ENCODE measurements at places on chromosomes 11 and 22.

GRCh38 chr22:40029189-40029890, 34.6 kb downstream of the FAM83F start:
- no peak for DNase-seq

DNA sequence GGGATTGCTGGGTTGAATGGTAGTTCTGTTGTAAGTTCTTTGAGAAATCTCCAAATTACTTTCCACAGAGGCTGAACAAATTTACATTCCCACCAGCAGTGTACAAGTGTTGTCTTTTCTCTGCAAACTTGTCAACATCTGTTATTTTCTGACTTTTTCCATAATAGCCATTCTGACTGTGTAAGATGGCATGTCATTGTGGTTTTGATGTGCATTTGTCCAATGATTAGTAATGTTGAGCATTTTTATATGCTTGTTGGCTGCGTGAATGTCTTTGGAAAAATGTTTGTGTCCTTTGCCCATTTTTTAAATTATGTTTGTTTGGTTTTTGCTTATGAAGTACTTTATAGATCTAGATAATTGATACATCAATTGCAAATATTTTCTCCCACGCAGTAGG, 1025.0 kb downstream of the JRKL start:
- DNase-seq = no peak

- no peak for DNase-seq
Observed at GRCh38 chr11:27896096-27896495, 195.8 kb upstream of the BDNF start.

DNA sequence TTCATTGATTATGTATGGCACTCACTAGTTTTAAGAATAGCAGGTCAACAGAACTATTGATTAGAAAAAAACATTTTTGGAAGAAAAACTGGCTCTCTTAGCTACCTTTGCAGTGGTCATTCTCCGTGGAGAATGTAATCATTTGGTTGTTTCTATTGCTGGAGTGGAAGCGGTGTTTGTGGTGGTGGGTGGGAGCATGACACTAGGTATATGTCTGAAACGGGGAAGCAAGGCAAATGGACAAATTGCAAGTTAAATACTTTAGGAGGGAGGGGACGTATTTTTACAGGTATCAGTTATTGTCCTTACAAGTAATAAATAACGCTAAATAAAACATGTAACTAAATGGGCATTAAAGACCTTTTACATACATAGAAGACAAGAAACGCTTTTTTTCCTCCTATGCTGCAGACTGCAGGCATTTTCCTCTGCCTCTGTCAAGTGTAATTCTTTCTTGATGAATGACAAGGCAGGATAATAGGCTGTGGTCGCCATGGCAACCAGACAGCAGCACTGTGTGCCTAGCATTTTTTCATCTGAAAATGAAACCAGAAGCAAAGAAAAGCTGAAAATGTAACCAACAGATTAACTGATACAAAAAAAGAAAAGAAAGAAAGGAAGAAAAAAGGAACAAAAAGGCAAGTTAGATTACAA, 46.2 kb downstream of the BLID start:
- DNase-seq = no peak

GRCh38 chr11:40161854-40162410, 1297.5 kb downstream of the LRRC4C start:
- DNase-seq = no peak

DNA sequence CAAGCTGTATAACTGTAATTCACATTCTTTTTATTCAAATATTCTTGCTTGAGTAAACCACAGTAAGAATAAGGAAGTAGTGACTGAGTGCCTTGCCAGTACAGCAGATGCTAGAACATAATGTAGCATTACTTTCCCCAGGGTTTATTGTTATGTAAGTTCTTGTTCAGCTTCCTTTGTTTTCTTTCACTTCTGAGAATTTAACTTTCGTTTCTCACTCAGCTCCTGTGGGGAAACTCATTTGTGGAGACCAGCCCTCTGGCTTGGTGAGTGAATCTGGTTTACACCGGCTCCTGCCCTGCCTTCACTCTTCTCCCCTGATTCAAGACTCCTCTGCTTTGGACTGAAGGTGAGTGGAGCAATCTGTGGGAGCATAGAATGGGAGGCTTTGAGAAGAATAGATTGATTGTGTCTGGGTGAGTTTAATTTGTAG, at the start of gene TRIM22:
Gene TRIM22 (plus strand): TSS at position 240 of the 433 bp plus-strand sequence. CDS start 6,443 bp downstream, outside the sequence.
- DNase-seq = no peak

- no peak for DNase-seq
Observed at GRCh38 chr11:128848815-128849455, 18.2 kb downstream of the KCNJ1 start.

DNA sequence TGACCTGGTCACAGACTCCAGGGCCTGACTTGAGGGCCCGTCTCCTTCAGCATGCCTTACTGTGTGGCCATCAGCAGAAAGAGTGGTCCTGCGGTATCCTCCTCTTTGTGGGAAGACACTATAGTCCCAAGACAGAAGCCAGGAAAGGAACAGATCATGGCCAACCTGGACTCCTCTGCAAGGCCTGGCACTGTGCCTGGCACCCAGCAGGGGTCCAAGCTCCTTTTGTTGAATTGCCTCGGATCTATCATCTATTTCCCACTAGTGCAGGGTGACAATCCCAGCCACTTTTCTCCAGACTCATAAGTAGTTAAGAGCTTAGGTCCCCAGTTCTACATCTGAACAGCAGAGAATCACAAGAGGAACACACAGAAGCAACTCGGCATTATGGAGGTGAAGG, 27.0 kb downstream of the DSCAML1 start:
- DNase-seq = no peak

DNA sequence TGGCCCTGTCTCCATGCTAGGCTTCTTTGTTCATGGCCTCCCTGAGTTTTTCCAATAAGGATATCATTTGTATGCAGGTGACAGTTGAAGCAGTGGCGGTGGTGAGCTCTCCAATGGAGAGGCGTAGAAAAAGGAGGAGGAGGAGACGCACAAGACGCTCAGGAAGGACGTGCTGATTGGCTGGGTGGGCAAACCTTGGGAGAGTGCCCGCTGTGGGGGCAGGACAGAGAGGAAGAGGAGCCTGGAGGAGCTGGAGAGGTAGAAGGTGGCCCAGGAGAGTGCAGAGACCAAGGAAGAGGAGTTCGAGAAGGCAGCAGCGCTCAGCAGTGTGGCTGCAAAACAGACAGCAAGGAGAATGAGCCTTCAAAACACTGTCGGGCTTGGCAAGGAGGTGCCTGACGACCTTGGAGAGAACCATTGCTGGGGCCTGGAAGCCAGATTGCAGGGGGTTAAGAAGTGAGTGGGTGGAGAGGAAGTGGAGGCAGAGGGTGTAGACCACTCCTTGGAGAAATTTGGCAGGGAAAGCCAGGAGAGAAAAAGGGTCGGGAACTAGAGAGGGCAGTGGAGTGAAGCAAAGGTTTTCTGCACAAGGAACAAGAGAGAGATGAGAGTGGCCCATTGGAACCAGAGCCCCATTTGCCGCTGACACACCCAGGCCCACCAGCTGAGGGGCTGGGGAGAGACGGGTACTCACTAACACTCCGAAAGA, 7.5 kb downstream of the CLCF1 start:
- no peak for DNase-seq

GRCh38 chr11:23097891-23098290, 237.6 kb upstream of the CCDC179 start:
- DNase-seq = no peak

- DNase-seq = no peak
Observed at GRCh38 chr11:125416981-125417935, 78.8 kb downstream of the FEZ1 start.

DNA sequence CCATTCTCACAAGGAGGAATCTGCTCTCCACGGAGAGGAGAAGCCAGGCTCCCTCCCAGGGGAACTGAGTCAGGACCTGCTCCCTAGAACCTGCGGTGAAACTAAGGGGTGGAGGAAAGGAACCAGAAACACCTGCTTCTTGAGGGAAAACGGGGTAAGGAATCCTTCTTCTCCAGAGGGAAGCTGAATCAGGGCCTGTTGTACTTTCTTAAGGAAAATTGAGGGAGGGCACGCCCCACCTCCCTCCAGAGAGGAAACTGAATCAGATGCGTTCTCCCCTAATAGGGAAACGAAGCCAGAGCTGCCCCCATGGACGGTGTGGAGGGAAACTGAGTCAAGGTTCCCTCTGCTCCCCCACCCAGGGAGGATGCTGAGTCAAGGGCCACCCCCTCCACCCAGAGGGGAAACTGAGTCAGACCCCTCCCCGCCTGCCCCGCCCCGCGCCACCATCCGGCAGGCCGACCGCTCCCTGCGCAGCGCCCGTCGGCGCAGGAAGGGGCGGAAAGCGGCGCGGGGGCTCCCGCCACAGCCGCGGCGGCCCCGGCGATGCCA, 393 bp downstream of the RELA start:
- DNase-seq = no peak

- DNase-seq = no peak
Observed at GRCh38 chr22:50563413-50564160, 868 bp upstream of the SYCE3 start.

DNA sequence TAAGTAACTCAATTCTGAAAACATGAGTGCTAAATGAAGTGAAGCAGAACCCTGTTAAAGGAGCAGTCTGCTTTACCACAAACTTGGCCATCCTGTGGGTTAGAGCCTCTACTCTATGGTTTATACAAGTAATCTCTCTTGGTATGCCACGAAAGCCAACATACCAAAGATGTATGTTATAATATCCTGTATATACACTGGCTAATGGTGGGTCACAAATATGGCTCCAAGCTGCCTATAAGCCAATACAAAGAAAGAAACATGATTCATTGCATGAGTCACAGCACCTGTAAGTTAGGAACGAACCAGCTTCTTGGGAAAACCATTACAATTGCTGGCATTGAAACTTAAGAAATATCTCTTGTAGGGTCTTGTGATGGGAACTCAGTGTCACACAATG, 16.1 kb downstream of the XRRA1 start:
- no peak for DNase-seq

- DNase-seq = no peak
Observed at GRCh38 chr22:20463324-20464095, 25.9 kb upstream of the SCARF2 start.

DNA sequence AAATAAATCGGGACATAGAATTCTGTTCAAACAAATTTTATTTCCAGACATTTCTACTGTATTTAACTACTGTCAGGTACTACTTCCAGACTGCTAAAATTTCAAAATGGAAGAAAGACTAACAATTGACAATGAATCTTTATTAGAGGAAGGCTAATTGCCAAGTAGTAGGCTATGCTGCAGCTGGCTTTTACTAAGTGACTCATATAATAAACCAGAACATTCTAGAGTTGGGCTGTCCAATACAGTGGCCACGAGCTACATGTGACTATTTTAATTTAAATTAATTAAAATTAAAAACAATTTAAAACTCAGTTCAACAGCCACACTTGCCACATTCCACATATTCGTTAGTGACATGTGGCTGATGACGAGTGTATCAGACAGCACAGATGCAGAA, 27.6 kb downstream of the CHKA start:
- no peak for DNase-seq

DNA sequence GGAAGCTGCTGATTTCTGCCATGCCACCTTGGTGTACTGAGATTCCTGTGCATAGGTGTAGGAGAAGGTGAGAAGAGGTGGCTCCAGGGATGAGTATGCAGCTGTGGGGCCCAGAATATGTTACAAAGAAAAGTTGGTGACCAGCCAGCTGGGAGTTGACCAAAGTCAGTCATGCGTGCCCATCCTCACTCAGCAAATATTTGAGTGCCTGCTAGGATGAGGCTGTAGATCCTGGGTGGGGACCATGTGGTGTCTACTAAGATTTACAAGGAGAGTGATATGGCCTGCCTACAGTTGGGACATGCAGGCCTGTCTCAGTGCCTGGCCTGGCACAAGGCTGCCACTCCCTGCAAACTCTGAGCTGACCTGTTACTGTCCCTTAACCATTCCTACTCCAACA, 19.4 kb downstream of the RNF185 start:
- no peak for DNase-seq

Measured in frontal cortex (tissue), 4 donors.